ENCODE measurements at places on chromosomes 7 and 10.

GRCh38 chr7:152883858-152884257 is 124.3 kb downstream of the ACTR3B start:
- no peak for DNase-seq

DNA sequence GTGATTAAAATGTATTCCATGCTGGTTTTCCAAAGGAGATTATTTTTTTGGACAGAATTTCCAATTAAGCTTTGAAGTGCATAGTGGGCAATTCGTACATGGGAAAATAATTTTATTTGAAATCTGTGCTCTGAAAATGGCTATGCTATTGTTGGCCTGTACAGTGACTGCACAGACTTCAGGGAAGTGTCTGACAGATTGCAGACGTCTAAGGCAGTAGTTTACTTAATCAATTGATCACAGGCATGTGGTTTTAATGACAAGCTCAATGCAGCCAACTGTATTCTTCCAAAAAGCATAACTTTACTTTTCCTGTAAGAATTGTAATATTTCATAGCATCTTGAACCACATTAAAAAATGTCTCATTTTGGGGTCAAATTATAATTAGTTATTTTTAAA is 102.0 kb downstream of the SEMA3C start:
- no peak for DNase-seq

DNA sequence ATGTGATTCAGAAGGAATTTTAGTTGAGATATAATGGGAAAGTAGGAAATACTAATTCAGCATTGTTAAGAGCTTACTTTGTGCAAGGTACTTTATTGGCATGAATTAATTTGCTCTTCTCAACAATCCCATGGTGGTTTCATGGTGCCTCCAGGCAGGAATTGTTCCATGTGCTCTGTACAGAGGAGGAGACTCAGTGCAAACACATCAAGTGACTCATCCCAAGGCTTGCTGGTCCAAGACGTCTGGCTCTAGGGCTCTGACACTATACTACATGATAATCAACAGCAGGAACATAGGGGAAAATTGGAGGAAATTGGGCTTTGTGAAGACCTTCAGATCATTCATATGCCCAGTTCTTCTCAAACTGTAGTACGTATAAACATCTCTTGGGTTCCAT is 66.5 kb upstream of the PRKG1 start:
- no peak for DNase-seq

DNA sequence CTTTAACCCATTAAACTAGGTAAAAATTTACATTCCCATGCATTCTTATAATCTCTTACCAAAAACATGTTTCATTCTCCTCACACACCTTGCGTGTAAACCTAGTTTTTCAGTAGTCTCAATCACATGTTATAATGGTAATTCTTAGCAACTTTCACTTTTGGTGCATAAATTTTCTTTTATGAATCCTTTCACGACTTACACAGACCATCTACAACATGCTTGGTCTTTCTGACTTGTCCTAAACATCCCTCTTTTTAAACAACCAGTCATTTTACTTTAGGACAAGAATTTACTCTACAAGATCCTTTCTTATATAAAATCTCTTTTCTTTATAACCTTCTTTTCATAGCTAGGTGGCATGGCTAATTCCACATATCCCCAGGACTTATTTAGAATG is 25.8 kb downstream of the FBXL13 start:
- DNase-seq: no peak

DNA sequence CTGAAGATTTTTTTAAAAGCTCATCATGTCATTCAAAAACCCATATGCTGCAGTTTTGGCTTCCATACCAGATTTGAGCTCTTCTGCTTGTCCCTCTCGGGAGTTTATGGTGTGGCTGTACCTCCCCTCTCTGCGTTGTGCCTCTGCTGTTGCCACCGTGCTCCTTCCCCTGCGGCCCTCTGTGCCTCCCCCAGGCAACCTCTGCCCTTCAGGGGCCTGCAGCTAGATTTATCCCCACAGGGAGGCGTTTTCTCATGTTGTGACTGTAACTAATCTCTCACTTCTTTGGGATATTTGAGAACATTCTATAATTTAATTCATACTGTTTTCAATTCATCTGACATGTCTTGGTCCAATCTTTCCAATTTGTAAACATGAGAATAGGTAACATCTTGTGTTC is 52.7 kb downstream of the TASOR2 start:
- no peak for DNase-seq

GRCh38 chr10:133184591-133185244 is 24.7 kb downstream of the KNDC1 start:
- DNase-seq: no peak

DNA sequence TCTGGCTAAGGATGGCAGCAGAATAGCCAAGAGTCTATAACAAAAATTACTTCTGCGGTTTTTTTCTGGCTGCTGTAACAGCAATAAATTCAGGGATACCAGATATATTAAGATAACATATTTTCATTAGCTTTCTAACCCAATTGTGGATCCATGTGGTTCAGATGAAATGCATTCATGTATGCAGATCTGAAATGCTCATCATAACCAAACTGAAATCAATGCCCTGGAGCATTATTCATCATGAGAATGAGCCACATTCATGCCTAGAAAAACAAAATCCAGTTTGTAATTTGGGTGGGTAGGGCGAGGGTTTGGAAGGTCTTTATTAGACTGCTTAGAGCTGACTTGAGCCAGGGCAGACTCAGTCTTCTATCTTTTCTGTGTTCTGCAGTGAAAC is 69.8 kb upstream of the SEMA3A start:
- no peak for DNase-seq

- no peak for DNase-seq
Measured at GRCh38 chr7:115037128-115037802, 115.4 kb downstream of the MDFIC start.

DNA sequence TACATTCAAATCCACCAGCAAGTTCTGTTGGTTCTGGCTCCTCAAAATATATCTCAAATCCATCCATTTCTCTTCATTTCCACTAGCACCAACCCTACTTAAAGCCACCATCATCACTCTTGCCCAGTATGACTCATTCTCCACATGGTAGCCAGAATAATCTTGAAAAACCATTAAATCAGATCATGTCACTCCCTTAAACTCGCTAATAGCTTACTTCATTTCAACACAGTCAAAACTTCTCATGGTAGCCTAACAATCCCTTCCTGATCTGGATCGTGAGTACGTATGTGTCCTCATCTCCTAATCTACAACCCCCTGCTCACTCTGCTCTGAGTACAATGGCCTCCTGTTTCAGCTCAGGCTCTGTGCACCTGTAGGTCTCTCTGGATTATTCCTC is 8.7 kb downstream of the EPC1 start:
- DNase-seq: no peak

GRCh38 chr7:114931656-114932011 is 9.7 kb downstream of the MDFIC start:
- DNase-seq: no peak

GRCh38 chr7:50775231-50775630 is 7.5 kb downstream of the GRB10 start:
- no peak for DNase-seq
